ENCODE measurements at places on chromosomes 7 and 10.

DNA sequence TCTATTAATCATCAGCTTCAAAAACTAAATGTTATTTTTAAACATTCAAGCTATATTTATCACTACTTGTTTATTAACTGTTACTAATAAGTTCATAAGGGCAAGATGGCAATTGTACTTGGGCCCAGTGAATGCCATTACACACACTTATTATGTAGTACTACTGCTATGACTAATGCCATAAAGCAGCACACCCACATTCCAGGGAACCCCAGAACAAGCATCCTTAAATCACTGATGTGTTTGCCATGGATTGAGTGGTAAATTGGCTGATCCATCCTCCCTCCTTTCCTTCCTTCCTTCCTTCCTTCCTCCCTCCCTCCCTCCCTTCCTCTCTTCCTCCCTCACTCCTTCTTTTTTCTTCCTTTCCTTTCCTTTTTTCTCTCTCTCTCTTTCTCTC is 37.4 kb upstream of the RSU1 start:
- DNase-seq = no peak

DNA sequence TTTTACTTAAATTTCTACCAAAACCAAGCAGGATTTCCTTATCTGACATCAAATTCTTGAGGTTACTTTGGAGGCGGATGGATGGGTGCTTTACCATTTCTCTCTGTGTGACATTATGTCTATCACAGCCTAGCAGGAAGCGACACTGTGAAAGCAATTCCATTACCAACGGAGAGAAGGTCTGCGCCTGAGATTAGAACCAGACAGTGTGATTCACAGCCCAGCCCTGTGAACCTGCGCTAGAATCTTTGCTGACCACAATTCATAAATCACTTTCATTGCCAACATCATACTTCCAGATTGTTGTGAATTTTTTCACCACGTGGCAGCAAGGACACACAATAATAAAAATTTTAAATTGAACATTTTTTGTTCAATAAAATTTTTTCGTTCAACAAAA is 126.5 kb downstream of the CUBN start:
- no peak for DNase-seq

- DNase-seq = no peak
Observed at GRCh38 chr10:84524435-84524834, 196.0 kb downstream of the CCSER2 start.

DNA sequence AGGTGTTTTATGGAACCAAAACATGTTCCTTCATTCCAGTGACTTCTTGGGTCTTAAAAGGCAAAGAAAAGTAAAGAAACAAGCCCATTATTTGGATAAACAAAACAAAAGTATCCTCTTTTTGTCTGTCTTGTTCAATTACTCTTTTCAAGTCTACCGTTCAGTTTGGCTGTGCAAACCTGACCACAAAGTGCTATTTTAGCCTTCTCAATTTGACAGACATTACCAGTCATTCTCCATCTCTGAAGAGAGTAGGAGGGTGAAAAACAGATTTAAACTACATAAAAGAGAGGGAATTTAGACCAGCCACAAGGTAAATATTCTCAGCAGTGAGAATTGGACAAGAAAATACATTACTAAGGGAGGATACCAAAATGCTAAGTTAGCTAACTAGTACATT is 145.2 kb downstream of the GRM3 start:
- no peak for DNase-seq

DNA sequence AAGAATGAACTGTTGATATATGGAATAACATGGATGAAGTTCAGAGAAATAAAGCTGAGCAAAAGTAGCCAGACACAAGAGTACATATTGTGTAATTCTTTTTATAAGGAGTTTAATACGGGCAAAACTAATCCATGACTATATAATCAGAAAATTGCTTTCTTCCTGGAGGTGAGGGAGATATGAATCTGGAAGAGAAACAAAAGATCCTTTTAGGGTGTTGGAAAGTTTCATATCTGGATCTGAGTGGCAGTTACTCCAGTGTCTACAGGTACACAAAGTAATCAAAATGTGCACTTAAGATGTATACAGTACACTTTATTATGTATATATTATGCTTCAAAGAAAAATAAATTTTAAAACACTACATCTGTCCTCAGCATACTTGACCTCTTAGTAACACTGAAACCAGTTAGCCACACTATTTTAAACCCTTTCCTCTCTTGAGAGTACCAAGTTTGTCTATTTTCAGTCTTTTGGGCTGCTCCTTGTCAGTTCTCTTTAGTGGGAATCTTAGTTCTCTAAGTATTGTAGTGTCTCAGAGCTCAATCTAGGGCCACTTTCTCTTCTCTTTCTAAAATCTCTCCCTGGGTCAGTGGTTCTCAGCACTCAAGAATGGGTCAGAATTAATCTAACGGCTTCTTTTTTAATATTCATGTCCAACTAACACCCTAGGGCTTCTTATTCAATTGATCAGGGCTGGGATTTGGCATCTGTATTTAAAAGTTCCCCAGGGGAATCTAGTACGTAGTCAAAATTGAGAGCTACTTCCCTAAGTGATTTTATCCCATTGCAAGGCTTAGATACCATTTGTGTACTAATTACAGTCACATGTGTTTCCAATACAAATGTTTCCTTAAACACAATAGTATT is 4.3 kb upstream of the LIPF start:
- no peak for DNase-seq

GRCh38 chr7:618539-619367 is 99.1 kb upstream of the PDGFA start:
- DNase-seq = no peak

DNA sequence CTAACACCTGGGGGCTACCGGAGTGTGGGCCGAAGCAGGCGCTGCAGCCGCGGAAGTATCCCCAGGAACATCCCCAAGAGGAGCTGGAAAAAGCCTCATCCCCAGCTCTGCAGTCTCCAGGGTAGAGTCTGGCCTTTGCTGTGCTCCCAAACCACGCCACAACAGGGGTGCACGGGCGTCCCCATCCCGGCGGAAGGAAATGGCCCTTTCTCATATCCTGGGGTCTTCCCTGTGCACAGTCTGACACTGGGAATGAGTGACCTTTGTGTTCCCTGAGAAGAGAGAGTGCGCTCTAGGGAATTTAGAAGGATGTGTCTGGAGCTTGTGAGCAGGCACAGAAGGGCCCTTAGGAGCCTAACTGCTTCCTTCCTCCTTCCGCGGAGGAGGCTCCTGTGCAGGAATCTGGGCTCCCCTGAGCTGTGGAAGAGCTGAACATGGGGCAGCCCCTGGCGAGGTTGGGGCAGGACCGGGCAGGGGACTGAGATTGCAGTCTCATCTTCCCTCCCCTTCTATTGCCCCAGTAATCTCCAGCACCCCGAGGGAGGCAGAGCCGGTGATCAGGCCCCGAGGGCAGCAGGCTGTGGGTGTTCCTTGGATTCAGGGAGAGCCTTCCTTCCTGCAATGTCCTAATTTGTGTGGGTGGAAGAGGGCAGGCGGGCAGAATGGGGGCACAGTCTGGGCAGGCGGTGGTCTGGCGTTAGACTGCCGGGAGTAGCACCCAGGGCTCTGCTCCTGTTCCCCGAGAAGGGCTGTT is 1.3 kb downstream of the REPIN1 start:
- no peak for DNase-seq

DNA sequence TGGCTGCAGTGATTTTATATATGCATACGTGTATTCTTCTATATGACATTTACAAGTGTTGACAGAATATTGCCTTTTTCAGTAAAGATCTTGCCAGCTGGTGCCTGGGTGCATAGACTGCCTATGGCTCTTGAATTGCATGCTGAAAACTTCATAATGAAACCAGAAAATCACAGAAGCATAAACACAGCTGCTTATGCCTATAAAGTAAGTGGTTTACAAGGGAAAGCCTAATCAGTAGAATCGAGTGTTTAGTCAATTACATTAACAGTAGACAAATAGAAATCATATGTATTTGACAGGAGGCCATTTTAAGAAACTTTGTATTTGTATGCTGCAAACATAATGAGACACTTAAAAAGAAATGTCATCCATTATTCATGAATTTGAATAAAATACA is 82.5 kb downstream of the TMEM168 start:
- no peak for DNase-seq

GRCh38 chr7:4131063-4131462 is 551.0 kb upstream of the FOXK1 start:
- DNase-seq = no peak

DNA sequence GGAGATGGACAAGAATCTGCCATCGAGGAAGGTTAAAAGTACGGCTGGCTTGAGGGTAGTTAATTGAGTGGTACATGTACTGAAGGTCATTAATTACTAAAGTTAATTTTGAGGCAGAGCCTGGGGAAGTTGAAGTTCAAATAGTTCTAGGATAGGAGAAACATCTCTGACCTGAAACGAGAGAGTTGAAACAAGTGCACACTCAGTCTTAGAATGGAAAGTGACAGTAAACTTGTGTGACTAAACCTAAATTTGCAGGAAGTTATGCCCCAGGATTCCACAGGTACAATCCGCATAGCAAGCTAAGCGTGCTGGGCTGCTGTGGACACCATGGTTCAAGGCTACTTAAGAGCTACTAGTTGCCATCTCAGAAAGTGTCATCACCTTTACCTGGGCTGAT is 209.9 kb downstream of the CHCHD3 start:
- no peak for DNase-seq

DNA sequence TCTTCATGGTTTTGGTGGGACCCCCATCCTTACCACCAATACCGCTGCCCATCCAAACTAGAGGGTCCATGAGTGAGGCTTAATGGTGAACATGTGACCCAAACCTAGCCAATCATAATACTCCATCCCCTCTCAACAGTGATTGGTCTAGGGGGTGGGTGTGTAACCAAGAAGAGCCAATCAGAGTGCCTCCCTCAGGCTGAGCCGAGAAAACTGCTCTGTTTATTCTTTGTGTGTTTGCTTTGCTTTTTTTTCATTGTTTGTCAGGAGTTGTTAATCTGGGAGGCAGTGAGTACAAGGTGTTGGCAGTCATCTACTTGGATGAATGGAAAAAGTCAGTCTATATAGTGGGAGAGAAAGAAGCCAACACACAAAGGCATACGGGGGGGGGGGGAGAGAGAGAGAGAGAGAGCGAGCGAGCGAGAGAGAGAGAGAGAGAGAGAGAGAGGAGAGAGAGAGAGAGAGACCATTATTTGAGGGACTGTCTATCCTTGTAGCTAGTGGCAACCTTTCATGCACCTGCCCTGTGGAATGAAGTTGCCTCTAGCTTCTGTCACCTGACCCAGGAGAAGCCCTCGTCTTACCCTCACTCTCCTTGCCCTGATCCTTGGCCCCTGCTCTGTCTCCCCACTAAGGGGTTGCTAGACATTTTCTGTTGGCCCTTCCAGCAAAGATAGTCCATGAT is 441.7 kb downstream of the TYW1 start:
- no peak for DNase-seq

DNA sequence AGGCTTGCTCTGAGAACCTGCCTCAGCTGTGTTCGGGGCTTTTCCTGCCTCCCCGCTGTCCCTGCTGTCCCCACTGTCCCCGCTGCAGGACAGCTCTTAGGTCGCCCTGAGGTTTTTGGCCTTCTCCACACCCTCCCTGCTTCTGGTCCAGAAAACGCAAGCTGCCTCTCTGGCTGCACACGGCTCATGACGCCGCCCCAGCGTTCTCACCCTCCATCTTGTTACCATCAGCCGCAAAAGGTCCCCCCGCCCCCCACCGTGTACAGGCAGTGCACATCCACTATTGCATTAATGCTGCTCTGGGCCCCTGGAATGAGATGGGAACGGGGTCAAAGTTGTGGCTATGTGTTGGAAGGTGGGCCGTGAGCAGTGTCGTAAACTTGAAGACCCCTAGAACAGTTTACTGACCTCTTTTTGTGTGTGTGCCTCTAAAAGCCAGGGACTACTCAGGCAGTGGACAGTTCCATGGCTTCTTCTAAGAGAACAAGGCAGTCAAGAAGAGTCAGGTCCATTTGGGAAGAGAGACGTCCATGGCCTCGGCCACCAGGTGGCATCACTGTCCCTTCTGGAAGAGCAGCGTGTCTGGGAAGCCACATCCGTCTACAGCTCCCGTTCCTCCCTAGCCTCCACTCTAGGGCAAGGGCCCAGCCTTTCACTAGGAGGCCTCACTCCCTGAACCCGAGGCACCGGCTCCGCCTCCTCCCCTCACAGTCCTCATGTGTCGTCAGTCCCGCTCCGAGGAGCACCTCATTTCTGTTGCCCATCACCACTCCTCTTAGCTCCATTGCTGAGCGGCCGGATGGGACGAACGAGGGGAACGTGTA is 38.5 kb upstream of the MKRN1 start:
- peak; percentile 87 for DNase-seq

DNA sequence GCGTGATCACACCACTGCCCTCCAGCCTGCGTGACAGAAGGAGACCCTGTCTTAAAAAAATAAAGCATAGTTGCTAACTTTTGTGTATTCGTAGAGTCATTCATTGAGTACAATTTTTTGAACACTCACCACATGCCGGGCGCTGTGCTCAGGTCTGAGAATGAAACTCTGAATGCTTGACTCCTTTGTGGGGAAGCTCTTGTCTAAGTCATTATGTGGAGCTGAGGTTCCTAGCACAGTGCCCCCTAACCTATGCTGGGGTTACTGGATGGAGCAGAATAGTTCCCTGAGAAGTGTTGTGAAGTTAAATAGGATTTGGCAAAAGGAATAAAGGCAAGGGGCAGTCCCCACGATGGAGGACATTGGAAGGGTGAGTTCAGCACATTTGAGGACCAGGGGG is 123.3 kb downstream of the CELF2 start:
- DNase-seq = no peak
